H54 (cell line): ENCODE measurements at places on chromosomes 4 and X.

DNA sequence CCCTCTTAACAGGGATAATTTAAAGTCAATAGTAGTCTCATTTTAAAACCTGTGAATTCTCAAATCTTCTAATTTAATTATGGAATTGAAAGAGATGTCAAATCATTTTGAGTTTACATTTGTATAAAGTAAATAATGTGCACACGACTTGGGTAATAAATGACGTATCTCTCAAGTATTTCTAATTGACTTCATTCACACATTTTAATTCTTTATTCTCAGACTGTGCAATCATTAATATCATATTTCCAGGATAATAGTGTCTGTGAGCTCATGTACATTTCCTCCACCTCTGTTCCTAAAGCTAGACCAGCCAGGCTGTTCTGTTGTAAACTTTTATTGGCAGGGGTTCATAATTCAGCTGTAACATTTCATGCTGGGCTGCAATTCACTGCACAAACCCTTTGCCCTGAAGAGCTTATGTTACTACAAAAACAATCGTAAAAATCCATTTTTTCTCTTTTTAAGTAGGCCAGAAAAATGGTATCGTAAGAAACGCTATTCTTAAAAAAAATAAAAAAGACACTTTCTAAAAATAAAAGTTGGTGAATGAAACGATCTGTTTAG is 1103.1 kb upstream of the TENM3 start:
- DNase-seq, result no peak

DNA sequence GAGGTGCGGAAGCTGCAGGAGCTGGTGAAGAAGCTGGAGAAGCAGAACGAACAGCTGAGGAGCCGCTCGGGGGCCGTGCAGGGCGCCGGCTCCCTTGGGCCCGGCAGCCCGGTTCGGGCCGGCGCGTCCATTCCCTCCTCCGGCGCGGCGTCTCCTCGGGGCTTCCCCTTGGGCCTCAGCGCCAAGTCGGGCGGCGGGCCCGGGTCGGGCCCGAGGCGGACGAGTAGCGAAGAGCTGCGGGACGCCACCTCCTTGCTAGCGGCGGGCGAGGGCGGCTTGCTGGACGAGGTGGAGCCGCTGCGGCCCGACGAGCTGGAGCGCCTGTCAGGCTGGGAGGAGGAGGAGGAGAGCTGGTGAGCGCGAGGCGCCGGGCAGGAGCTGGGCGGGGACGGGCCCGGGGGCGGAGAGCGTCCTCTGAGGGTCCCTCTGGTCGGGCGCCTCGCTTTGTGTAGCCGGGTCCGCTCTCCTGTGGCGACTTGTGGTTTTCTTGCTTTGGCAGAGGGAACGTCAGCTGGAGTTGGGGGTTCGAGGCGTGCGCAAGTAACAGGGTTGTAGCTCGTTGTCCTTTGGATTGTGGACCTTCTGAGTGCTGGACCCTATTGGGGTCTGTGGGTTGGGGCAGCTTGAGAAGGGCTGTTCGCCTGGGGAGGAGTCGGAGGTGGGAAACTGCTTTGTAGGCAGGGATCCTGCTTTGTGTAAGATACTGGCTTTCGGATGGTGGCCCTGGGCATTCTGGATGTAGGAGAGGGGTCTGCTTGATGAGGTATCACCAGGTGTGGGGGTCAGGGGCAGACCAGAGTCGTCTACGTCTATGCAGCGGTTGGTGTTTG is 662 bp downstream of the SLAIN2 start:
- DNase-seq, result no peak

GRCh38 chrX:101260435-101260834 is 30.7 kb downstream of the TAF7L start:
- no peak for DNase-seq

DNA sequence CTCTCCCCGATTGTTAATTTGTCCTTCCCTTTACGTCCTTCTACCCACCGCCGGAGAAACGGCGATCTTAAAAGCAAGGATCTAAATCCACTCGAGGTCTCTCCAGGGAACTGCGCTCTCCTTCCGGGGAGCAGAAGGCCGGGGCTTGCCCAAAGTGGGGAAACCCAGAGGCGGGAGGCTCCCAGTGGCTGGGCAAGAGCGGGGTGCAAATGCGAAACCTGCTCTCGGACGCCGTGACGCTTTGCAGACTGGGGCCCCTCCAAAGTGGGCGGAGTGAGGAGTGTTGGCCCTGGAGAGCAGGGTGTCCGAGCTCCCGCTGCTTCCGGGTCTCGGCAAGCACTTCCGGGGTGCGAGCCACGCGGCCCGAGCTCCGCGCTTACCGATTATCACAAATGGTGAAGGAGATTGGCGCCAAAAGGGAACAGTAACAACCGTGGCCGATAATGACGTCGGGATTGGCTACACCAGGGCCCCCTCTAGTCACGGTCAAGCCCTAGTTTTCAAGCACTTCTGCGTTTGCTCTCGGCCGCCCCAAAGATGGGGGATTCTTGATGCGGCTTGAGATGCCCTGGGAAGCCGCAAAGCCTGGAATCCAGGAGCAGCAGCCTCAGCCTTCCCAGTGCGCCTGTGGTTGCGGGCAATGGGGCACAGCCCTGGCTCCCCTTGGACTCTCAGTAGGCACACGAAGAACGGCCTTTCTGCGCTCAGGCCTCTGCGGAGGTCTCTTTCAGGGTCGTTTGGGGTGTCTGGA is 29.0 kb downstream of the HAND2 start:
- no peak for DNase-seq

DNA sequence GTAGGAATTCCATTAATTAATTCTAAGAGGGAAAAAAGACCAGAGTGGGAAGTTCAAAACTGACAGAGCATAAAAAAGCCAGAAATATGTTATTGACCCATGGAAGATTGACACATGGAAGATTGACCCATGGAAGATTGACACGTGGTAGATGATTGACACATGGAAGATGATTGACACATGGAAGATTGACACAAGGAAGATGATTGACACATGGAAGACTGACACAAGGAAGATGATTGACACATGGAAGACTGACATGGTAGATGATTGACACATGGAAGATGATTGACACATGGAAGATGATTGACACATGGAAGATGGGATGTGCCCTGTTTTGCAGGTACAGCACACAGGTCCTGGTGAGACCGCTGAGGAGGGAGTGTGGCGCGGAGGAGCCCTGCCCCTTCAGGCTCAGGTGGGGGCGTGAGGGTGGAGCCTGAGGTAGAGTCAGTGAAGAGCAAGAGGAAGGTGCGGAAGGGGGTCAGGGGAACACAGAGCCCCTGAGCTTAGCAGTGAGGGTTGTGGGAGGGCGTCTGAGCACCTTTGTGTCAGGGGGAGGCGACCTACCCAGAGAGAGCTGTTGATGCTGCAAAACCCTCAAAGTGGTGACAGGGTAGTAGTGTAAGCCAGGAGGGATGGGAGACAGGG is 15.8 kb upstream of the PDE6B start:
- no peak for DNase-seq

- DNase-seq, result no peak
Measured at GRCh38 chr4:164215113-164215741, 538.7 kb upstream of the SMIM31 start.

DNA sequence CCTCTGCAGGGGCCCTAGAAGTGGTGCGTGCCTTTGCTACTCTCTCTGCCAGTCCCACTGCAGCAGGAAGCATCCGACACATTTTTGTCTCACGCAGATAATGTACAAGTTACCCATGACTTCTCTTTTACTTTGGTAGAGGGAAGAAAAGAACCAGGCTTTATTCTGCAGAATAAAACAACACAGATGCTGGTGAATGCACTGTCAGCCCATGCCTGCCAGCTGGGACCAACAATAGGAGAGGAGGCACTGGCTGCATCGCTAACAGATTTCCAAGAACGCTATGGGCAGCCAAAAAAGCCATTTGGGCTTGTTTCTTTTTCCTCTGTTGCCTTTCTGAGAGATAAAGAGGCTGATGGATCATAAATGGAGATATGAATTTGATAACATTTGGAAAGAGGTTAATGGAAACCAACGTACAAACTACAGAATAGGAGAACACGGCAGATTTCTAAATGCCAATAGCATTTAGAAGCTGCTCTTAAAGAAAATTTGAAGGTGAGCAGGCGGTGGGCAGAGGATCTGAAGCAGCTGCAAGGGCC is 47.5 kb upstream of the IGFBP7 start:
- DNase-seq, result no peak

DNA sequence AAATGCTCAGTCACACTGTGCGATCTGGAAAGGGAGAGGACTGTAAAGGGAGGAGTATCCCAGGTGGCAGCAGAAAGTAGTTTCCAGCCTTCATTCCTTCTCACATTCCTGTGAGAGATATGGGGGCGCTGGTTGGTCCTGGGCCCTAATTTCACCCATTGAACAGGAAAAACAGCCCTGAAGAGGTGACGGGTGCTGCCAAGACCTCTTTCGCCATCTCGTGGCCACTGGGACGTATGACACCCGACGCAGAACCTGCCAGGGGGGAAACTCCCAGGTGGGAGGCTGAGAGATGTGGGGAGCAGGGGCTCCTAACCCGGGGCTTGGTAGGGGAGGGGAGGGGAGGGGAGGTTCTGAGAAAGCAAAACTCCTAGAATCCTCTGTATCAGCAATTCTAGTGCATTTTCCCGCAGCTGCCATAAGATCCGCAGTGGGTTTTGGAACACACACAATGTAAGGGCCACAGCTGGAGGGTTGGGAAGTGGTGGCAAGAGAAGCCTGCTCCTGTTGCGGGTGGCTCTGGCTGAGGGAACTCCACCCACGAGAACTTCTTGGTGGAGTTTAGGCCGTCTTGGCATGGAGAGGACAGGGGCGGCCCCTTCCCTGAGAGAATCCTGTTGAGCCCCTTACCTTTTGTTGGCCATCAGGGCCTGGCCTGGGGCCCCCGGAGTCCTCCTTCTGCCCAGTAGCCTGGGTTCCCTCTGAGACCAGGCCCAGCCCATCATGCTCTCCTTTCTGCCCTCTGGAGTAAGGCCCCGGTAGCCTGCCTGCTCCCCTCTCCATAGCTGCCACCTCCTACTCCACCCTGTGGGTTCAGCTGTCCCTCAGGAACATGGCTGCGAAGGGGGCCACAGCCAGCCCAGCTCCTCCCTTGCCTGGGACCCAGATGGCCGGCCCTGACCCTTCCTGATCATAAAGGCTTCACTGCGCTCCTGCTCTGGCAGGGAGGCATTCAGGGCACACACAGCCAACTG is 134.1 kb downstream of the OR13H1 start:
- peak; percentile 37 for DNase-seq

- no peak for DNase-seq
Measured at GRCh38 chrX:107684956-107685385, 56.7 kb downstream of the PRPS1 start.

- no peak for DNase-seq
Measured at GRCh38 chrX:137482136-137482535, 83.8 kb upstream of the ZIC3 start.

GRCh38 chr4:62256479-62256878 is 1056.4 kb downstream of the ADGRL3 start:
- no peak for DNase-seq

GRCh38 chr4:120775431-120775830 is 147.1 kb downstream of the PRDM5 start:
- no peak for DNase-seq

- no peak for DNase-seq
Measured at GRCh38 chr4:86955888-86956451, 21.2 kb downstream of the AFF1 start.

DNA sequence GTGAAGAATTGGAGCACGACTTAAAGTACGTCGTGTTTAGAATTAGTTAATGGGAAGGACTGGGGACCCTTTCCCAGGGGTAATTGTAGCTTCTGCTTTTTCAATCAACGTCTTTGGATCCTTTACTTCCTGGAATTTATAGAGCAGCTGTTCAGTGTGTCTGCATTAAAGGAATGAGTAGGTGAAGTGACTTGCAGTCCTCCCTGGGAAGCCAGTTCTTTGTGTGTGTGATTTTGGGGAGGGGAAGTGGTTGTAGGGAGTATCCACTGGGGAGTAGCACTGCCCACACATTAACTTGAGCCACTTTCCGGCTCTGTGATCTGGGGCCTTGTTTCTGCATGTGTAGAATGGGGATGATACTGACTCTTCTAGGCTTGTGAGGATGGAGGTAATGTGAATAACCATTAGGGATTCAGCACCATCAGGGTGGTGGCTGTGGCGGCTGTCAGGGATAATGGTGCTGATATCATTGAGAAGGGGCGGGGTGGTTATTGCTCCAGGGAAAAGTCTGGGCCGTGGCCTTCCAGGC is 54.7 kb downstream of the TMEM131L start:
- no peak for DNase-seq

DNA sequence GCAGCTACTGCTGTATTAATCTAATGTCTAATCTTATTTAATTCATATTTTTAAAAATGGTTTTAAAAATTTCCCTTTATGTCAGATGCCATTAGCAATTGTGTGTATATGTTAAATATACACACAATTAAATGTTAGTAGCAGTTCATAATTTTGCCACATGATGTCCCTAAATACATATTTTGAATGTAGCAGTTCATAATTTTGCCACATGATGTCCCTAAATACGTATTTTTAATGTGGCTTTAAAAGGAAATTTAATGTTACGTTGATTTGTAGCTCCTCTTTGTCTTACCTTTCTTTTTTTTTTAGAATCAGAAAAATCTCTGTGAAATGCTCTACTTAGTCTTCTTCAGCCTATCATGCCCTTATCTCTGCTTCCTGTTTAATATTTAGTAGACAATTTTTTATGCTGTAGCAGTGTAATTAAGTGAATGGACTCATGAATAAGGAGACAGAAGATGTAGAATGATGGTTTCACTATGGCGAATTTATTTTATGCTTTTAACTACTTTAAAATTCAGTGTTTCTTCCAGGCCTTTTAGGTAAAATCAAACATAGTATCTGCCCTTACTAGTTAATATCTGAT is 26.1 kb downstream of the RBM46 start:
- no peak for DNase-seq

DNA sequence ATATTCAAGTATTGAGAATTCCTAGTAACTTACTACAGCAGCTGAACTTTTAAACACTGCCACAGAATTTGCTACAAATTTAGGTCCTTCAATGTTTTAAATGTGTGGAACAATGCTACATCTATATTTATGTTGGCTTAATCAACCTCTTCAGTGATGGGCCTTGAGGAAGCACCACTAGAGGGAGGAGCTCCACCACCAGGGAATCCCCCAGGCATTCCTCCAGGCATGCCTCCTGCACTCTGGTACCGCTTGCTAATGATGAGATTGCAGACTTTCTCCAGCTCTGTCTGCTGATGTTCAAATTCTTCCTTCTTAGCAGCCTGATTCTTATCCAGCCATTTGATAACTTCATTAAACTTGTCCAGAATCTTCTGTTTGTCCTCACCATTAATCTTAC is 190.8 kb downstream of the HTR2C start:
- DNase-seq, result no peak

GRCh38 chr4:142567199-142567598 is 278.9 kb downstream of the INPP4B start:
- DNase-seq, result no peak

GRCh38 chrX:129695937-129696336 is 41.2 kb upstream of the APLN start:
- DNase-seq, result no peak

GRCh38 chrX:109830157-109830703 is 97.2 kb upstream of the ACSL4 start:
- no peak for DNase-seq

- DNase-seq, result no peak
Measured at GRCh38 chrX:18676050-18676449, 4.1 kb upstream of the RS1 start.
